ENCODE measurements at places on chromosomes 1 and 21.

GRCh38 chr1:22534951-22535350, 28.3 kb upstream of the EPHA8 start:
- DNase-seq: no peak

GRCh38 chr1:198496216-198497143, 44.0 kb downstream of the ATP6V1G3 start:
- DNase-seq: no peak

DNA sequence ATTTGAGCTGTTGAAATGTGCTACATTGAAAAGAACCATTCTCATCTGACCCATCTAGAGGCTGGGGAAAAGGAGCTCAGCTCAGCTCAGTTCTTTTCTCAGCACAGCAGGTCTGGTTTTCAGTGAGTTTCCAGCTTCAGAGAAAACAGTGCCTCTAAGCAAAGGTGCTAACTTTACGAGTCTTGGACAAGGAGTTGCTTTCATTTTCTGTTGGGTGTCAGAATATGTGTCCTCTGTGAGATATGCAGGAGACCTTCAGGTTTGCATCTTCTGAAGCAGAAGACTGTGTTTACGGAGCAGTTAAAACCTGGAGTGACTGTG, 321.3 kb upstream of the USP24 start:
- DNase-seq: no peak

DNA sequence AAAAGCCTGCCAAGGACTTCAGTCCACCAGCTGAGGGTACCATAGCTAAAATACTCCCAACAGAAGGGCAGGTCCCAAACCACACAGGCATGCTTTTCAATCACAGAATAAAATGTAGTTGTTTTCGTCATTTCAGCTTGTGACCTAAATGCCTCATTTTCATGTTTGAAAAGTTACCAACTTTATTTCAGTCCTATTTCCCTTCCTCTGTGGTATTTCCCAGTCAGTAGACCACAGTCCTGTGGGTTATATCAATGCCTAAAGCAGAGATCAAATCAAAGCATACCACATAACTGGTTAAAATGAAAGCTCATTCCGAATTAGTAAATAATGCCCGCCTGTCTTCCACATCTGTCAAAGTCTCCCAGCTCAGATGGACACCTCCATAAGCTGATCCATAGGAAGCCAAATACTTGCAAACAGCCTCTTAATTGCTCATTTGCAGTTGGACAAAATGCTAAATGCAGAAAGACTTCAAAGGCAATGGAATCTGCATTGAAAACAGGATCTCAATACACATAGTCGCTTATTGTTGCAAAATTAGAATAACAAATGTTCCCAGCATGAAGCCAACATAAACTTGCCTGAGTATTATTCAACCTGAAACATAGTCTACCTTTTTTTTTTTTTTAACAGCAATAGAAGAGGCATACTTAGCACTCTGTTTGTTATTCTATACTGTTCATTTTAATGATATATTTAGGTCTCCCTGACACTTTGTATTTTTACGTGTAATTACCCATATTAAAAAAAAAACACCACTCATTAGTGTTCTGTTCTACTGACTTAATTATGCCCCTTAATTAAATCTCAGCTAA, 53.9 kb downstream of the NR5A2 start:
- DNase-seq: no peak

DNA sequence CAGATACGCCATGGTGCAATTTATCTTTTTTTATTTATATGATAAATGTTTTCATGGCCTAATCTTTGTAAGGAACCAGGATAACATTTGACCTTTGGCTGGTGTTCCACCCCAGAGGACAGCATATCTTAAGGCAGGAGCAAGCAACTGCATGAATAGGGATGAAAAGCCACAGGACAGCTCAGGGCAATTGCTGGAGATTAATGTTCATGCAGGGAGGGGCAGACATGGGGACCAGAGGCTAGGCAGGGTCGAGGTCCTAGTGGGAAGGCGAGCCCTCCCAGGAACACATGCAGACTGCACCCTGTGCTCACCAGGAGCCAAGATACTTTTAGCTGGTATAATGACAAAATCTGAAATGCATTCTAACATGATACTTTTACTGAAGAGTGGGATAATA, 74.4 kb upstream of the HAO2 start:
- DNase-seq: no peak

- no peak for DNase-seq
These were observed 59.8 kb upstream of the MUTYH start for GRCh38 chr1:45400049-45400448.

- no peak for DNase-seq
These were observed 20.7 kb downstream of the PARS2 start for GRCh38 chr1:54743416-54744226.

- DNase-seq: no peak
These were observed 52.9 kb downstream of the NFIA start for GRCh38 chr1:61135291-61135690.

GRCh38 chr1:42420911-42421585, 34.8 kb downstream of the ZMYND12 start:
- peak; percentile 77 for DNase-seq

- no peak for DNase-seq
These were observed 106.4 kb upstream of the TARDBP start for GRCh38 chr1:10905841-10906655.

- no peak for DNase-seq
These were observed 112.3 kb downstream of the CRYAA start for GRCh38 chr21:43280949-43281633.

DNA sequence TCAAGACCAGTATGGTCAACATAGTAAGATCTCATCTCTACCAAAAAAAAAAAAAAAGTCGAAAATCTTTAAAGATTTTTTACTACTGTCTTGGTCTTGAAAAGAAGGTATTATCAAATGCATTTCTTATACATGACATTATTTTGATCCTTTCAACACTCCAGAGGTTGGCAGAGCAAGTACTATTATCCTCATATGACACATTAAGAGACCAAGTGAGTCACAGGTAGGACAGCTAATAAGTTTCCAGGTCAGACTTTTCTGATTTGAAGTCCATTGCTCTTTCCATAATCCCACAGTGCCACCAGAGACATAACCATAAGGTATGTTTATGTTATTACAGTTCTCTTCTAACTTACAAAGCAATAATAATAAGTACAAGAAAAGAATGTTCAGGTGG, 15.2 kb downstream of the DBT start:
- DNase-seq: no peak

DNA sequence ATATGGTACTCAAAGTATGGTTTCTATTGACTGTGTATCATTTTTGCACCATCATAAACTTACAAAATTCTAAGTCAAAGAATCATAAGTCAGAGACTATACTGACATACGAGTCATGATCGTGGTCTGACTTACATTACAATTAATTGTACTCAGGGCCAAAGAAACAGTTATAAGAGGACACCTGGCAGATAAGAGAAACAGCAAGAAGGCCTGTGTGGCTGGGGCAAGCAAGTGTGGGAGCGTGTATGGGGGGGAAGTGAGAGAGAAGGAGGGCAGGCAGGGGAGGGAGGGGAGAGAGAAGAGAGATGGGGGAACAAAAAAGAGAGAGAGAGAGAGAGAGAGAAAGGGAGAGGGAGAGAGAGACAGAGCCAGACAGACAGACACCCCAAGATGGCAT, 70.9 kb downstream of the RERE start:
- DNase-seq: no peak

DNA sequence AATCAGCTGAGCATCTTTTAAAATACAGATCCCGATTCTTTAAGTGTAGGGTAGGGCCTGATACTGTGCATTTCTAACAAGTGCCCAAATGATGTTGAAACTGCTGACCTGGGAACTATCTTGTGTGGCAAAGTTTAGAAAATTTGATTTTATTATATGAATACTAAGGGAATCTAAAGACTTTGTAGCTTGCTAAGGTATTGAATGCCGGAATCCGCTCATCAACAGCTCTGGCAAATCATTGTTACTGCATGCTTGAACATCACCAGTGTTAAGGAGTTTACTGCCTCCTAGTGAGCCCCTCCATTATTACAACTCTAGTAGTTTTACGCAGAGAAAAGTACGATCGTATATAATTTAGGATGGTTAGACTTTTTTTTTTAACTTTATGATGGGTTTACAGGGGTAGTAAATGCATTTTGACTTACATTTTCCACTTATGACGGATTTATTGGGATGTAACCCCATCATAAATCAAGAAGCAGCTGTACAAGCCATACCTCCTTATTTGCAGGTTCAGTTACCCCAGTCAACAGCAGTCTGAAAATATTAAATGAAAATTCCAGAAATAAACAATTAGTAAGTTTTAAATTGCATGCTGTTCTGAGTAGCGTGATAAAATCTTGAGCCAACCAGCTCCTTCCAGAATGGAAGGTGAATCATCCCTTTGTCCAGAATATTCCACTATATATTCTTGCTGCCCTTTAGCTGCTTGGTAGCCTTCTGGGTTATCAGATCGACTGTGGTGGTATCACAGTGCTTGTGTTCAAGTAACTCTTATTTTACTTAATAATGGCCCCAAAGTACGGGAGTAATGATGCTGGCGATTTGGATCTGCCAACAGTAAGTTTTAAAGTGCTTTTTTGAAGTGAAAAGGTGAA, 892 bp downstream of the TYW3 start:
- peak; percentile 55 for DNase-seq

DNA sequence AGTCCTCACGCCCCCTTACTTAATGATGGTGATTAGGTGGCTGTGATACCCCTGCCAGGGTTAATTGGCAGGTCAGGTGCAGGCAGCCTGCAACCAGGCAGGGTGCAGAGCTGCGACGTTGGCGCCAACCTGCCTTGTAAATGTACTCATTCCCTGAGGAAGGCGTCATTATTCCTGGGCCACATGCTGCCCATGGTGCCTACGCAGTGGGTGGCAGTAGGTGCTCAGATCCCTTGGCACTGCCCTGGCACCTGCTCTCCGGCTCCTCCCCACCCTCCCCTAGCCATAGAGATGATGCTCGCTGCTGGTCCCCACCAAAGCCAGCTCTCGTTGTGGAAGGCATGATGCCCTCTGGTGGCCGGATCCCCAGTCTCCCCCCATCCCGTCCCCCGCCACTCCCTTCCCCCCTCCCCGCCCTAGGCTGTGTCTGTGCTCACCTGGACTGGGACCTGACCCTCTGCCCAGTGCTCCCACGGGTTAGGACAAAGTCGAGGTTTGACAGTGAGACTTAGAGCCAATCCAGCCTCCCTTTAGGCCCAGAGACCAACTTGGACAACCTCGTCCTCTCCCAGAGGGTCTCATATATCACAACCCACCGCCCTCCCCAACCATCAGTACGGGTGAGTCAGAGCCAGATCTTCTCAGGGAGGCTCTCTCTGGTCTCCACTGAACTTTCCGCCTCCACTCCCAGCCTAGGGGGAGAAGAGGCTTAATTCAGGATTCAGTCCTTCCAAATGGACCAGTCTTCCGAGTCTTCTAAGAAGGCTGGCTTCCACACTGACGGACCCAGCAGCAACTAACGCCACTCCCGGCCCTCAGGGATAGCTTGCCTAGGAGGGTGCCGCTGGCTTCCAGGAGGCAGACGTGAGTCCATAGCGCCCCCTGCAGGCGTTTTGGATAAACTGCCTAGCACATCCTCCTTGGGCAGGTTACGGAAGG, 5.7 kb downstream of the KRTCAP2 start:
- DNase-seq: peak; percentile 85

All from NCI-H1436 (cell line).